ENCODE measurements at places on chromosomes 13 and 19.

- H3K27ac ChIP-seq, result no peak overlapping the region
- no peaks in the 10 kb centered on the region for H3K27me3 ChIP-seq
- no peak for DNase-seq
- no peak overlapping the region for H3K4me3 ChIP-seq
These were observed 10.9 kb upstream of the S1PR4 start for GRCh38 chr19:3167533-3168272.

GRCh38 chr13:48979892-48980291, 4.2 kb downstream of the FNDC3A start:
- no peaks in the 10 kb centered on the region for H3K36me3 ChIP-seq
- DNase-seq, result no peak
- peaks cover 43% of the 10 kb centered on the region for H3K4me1 ChIP-seq
- peak overlapping the region; percentile 57 for H3K4me3 ChIP-seq
- no peak overlapping the region for H3K27ac ChIP-seq
- H3K27me3 ChIP-seq, result no peaks in the 10 kb centered on the region

- H3K27ac ChIP-seq, result no peak overlapping the region
- H3K27me3 ChIP-seq, result no peaks in the 10 kb centered on the region
- no peak overlapping the region for H3K4me3 ChIP-seq
- no peaks in the 10 kb centered on the region for H3K36me3 ChIP-seq
- no peaks in the 10 kb centered on the region for H3K4me1 ChIP-seq
These were observed 190.1 kb upstream of the KLF12 start for GRCh38 chr13:74324338-74324737.

DNA sequence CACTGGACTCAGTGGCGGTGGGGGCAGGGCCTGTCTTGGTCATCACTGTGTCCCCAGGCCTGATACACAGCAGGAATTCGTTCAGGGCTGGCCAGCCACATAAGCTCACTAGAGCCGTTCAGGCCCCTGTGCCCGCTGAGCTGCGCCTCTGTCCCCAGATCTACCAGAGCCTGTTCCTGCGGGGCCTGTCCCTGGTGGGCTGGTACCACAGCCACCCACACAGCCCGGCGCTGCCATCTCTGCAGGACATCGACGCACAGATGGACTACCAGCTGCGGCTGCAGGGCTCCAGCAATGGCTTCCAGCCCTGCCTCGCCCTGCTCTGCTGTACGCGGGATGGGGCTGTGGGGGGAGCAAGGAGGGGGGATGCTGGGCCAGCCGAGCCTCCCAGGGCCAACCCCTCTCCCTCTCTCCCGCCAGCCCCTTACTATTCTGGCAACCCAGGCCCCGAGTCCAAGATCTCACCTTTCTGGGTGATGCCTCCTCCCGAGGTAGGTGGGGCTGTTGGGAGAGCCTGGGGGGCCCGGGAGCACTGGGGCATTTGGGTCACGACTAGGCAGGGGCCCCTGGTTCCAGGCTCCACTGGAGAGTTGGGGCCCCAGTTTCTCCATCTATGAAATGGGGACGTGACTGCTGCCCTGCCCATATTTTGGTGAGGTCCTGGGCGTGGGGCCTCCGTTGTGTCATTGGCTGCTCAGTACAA, 13.9 kb downstream of the MPND start:
- no peaks in the 10 kb centered on the region for H3K27me3 ChIP-seq
- no peak overlapping the region for H3K27ac ChIP-seq
- no peak overlapping the region for H3K4me3 ChIP-seq

DNA sequence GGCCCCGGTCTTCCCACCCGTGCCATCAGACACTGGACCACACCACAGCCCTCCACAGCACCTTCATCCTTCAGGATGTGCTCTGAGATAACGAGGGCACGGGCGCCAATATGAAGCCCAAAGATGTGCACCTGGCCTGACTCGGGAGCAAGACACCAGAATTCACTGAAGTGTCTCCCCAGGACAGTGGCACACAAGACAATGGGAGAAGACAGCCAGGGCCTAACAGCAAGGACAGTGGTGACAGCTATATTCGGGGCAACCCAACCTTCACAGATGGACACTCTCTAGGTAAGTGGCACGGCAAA, 7.2 kb downstream of the DDX39A start:
- H3K27me3 ChIP-seq, result no peaks in the 10 kb centered on the region
- no peak for DNase-seq
- no peak overlapping the region for H3K4me3 ChIP-seq
- peak overlapping the region; percentile 33 for H3K27ac ChIP-seq
- peaks cover 61% of the 10 kb centered on the region for H3K4me1 ChIP-seq

DNA sequence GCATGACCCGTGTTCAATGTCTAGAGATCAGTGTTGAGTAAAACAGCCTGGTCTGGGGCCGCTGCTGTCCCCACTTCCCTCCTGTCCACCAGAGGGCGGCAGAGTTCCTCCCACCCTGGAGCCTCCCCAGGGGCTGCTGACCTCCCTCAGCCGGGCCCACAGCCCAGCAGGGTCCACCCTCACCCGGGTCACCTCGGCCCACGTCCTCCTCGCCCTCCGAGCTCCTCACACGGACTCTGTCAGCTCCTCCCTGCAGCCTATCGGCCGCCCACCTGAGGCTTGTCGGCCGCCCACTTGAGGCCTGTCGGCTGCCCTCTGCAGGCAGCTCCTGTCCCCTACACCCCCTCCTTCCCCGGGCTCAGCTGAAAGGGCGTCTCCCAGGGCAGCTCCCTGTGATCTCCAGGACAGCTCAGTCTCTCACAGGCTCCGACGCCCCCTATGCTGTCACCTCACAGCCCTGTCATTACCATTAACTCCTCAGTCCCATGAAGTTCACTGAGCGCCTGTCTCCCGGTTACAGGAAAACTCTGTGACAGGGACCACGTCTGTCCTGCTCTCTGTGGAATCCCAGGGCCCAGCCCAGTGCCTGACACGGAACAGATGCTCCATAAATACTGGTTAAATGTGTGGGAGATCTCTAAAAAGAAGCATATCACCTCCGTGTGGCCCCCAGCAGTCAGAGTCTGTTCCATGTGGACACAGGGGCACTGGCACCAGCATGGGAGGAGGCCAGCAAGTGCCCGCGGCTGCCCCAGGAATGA, 1.5 kb upstream of the CEACAM5 start:
- DNase-seq, result peak; percentile 77
- no peaks in the 10 kb centered on the region for H3K4me1 ChIP-seq
- H3K36me3 ChIP-seq, result no peaks in the 10 kb centered on the region
- no peak overlapping the region for H3K4me3 ChIP-seq
- no peak overlapping the region for H3K27ac ChIP-seq

- DNase-seq, result no peak
- H3K4me3 ChIP-seq, result no peak overlapping the region
- no peaks in the 10 kb centered on the region for H3K27me3 ChIP-seq
- H3K4me1 ChIP-seq, result no peaks in the 10 kb centered on the region
- H3K27ac ChIP-seq, result no peak overlapping the region
These were observed 9.2 kb upstream of the ZNF627 start for GRCh38 chr19:11587975-11588631.

DNA sequence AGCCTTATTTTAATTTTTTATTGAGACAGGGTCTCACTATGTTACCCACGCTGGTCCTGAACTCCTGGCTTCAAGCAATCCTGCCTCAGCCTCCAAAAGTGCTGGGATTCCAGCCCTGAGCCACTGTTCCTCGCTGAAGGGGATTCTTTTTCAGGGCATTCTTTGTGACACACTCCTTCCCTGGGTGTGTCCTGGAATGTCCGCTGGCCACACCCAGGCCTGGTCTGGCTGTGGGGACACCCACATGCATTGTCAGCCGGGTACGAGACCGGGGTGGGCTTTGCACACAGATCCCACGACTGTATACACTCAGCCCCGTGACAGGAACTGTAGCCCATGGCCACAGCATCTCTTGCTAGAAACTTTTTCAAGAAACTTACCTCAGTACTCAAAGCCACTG, 34.4 kb upstream of the GATAD2A start:
- H3K4me1 ChIP-seq, result peaks cover 27% of the 10 kb centered on the region
- no peaks in the 10 kb centered on the region for H3K27me3 ChIP-seq
- no peak overlapping the region for H3K4me3 ChIP-seq
- H3K36me3 ChIP-seq, result no peaks in the 10 kb centered on the region
- no peak for DNase-seq

GRCh38 chr19:39008137-39008536, 24.2 kb downstream of the FBXO27 start:
- no peak for DNase-seq
- H3K36me3 ChIP-seq, result no peaks in the 10 kb centered on the region
- no peaks in the 10 kb centered on the region for H3K4me1 ChIP-seq
- H3K4me3 ChIP-seq, result no peak overlapping the region

- peaks cover 18% of the 10 kb centered on the region for H3K27me3 ChIP-seq
- H3K4me1 ChIP-seq, result peaks cover 28% of the 10 kb centered on the region
- H3K36me3 ChIP-seq, result no peaks in the 10 kb centered on the region
- no peak overlapping the region for H3K27ac ChIP-seq
- no peak overlapping the region for H3K4me3 ChIP-seq
- DNase-seq, result no peak
These were observed 66.5 kb downstream of the SERP2 start for GRCh38 chr13:44440046-44440608.

DNA sequence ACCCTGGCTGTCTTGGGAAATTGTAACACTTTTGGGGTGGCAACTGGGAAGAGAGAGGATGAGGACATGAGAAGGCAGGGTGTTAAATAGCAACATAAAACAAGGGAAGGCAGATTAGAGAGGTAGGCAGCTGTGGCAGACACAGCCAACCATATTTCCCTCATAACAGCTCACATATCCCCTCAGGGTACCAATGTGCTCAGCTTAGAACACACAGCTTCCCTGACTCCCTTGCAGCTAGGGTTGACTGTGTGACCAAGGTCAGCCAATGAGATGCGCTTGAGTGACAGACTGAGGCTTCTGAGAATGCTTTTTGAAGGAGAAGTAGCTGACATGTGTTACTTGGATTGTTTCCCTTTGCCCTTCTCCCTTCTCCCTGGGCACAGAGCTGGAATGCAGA, 28.8 kb upstream of the SPATA13 start:
- no peaks in the 10 kb centered on the region for H3K27me3 ChIP-seq
- peaks cover 26% of the 10 kb centered on the region for H3K4me1 ChIP-seq
- no peak for DNase-seq
- no peaks in the 10 kb centered on the region for H3K36me3 ChIP-seq
- no peak overlapping the region for H3K4me3 ChIP-seq
- no peak overlapping the region for H3K27ac ChIP-seq

DNA sequence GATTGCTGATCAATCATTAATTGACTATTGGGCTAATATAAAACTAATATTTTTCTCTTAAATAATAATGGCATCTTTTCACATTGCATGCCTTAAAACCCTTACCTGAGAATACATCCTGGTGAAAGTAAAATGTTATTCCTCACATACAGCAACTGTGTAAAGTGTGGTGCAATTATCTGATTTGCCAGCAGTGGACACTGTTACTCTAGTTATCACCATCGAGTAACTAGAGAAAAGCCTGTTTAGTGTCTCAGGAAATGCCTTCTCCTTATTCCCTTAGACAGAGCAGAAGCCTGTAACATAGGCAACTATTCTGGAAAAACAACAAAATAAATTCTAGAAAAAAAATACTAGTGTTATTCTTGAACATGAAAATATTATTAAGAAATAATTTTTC, 459.8 kb downstream of the FGF14 start:
- no peak for DNase-seq
- H3K4me3 ChIP-seq, result no peak overlapping the region
- H3K27me3 ChIP-seq, result no peaks in the 10 kb centered on the region
- no peak overlapping the region for H3K27ac ChIP-seq
- no peaks in the 10 kb centered on the region for H3K36me3 ChIP-seq
- H3K4me1 ChIP-seq, result no peaks in the 10 kb centered on the region

GRCh38 chr13:75806117-75806516, 170.0 kb downstream of the LMO7 start:
- no peak for DNase-seq
- peaks cover 16% of the 10 kb centered on the region for H3K4me1 ChIP-seq
- no peak overlapping the region for H3K27ac ChIP-seq
- H3K36me3 ChIP-seq, result no peaks in the 10 kb centered on the region
- H3K27me3 ChIP-seq, result no peaks in the 10 kb centered on the region
- no peak overlapping the region for H3K4me3 ChIP-seq

DNA sequence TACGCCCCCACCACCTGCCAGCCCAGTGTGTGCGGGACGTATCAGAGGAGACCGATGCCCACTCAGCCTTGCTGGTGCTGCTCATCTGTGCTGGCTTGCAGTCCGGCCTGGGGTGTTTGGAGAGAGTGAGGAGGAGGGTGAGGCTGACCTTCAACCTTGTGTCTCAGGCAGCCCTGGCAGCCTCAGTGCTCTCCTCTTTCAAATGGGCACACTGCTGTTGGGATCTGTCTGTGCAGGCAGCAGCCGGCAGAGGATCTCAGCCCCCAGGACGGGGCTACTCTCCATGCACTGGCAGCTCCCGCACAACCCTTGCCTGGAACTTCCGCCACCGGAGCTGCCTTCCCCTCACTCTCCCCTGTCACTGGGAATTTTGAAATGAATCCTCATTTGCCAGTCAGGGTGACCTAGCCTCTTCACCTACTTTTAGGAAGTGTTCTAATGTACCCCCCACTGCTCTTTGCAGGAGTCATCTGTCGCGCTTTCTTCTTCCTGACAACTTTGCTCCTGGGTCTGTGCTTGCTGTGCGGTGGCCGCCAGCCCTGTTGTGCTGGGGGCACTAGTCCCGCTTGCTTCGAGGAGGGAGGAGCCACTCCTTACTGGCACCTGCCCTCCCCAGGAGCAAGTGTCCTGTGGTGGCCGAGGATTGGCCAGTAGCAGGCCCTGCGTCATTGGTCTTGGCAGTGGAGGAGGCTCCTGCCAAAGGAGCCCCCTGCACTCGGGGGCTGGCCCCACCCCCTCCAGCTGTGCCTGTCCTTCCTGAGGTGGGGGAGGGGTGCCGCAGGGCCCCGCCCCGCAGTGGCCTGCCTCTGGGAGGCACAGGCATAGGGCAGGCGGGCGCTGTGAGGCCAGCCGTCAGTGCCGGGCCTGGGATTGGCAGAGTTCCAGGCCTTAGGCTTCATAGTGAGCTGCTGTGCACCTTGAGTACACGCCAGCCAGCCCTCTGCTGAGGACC, 53.4 kb downstream of the TSSK6 start:
- peak overlapping the region; percentile 88 for H3K27ac ChIP-seq
- peaks cover 66% of the 10 kb centered on the region for H3K4me1 ChIP-seq
- H3K36me3 ChIP-seq, result peaks cover 26% of the 10 kb centered on the region
- H3K27me3 ChIP-seq, result no peaks in the 10 kb centered on the region
- H3K4me3 ChIP-seq, result peak overlapping the region; percentile 78
- DNase-seq, result no peak

- peak; percentile 33 for DNase-seq
- no peaks in the 10 kb centered on the region for H3K27me3 ChIP-seq
- peak overlapping the region; percentile 70 for H3K27ac ChIP-seq
- no peaks in the 10 kb centered on the region for H3K36me3 ChIP-seq
- H3K4me3 ChIP-seq, result peak overlapping the region; percentile 96
- H3K4me1 ChIP-seq, result peaks cover 50% of the 10 kb centered on the region
These were observed 776 bp downstream of the DNAJC3 start for GRCh38 chr13:95677564-95678266.

GRCh38 chr19:45115809-45116615, 23.0 kb downstream of the PPP1R37 start:
- no peaks in the 10 kb centered on the region for H3K36me3 ChIP-seq
- no peaks in the 10 kb centered on the region for H3K27me3 ChIP-seq
- no peak overlapping the region for H3K27ac ChIP-seq
- H3K4me3 ChIP-seq, result no peak overlapping the region
- H3K4me1 ChIP-seq, result peaks cover 22% of the 10 kb centered on the region
- no peak for DNase-seq
